ENCODE measurements at places on chromosomes 13 and 19.

DNA sequence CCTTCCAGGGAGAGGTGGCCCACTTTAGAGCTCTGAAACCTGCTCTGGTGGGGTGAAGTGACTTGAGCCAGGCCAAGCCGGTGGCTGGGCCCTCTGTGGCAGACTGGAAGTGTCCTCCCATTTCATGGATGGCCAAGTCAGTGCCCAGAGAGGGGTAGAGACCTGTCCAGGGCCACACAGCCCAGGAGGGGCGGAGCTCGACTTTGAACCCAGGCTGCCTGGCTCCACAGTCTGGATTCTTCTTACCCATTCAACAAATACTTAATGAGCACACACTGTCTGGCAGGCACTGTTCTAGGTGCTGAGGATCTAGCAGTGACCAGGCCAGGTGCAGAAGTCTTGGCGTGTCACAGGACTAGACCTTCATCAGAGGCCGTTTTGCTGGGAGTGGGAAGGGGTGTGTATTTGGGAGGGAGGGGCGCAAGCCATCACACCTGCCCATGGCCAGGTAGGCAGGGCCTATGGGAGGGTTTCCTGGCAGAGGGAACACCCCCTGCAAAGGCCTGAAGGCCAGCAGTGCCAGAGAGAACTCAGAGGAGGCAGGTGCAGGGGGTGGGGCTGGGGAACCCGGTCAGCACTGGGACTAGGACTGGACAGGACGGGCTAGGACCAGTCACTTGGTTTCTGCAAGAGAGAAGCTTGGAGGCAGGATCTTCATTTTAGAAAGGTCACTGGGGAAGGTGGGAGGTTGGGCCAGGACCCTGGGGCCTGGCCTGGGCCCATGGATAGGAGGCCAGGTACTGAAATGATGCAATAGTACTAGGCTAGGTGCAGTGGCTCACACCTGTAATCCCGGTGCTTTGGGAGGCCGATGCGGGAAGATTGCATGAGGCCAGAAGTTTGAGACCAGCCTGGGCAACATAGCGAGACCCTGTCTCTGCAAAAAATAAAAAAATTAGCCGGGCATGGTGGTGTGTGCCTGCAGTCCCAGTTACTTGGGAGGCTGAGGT is 31.8 kb downstream of the DNM2 start:
- no peak for DNase-seq

DNA sequence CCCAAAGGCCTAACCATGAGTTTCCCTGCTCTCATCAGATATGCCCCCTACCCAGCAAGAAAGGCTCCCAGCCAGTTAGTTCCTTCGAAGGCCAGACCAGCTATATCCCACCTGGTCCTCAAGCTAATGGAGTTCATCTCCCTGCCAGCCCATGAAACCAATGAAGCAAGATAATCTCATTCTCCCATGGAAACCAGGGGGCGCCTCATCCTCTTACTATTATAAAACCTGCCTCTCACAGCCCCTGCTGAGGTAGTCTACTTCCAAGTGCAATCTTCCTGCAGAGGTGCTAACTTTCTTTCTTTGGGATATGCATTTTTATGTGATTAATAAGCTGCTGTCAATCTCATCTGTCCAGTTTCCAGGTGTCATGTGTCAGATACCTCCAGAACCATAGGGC is 34.0 kb upstream of the ZNF573 start:
- DNase-seq = no peak

GRCh38 chr13:109756778-109757177 is 29.6 kb downstream of the IRS2 start:
- no peak for DNase-seq

GRCh38 chr13:40984668-40985366 is 34.3 kb downstream of the ELF1 start:
- DNase-seq = no peak

GRCh38 chr19:12647490-12648071 is 19.0 kb downstream of the MAN2B1 start:
- DNase-seq = no peak

GRCh38 chr19:51098365-51099046 is 9.7 kb downstream of the CTU1 start:
- no peak for DNase-seq

DNA sequence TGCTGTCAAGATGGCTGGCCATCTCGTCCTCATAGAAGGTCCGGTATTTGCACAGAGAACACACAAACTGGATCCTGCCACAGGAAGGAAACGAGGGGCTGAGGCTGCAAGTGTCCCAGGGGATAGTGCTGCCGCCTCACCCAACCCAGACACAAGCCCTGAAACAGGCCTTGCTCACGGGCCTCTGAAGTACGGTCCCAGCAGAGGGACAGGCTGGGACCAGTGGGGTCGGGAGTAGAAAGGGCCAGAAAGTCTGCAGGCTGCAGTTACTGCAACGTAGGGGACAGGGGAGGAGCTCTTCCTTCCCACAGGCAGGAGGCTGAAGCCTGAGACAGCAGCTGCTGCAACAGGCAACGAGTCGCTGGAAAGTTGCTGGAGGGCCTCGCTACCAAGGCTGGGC is 18.2 kb upstream of the AKAP8 start:
- DNase-seq = no peak

- DNase-seq = no peak
Measured at GRCh38 chr13:67091603-67092002, 138.5 kb downstream of the PCDH9 start.

- no peak for DNase-seq
Measured at GRCh38 chr19:39494661-39495060, 4.1 kb upstream of the DLL3 start.

GRCh38 chr13:73334445-73334844 is 275.6 kb downstream of the KLF5 start:
- DNase-seq = no peak

GRCh38 chr13:23432626-23433025 is 876 bp downstream of the SACS start:
- no peak for DNase-seq

DNA sequence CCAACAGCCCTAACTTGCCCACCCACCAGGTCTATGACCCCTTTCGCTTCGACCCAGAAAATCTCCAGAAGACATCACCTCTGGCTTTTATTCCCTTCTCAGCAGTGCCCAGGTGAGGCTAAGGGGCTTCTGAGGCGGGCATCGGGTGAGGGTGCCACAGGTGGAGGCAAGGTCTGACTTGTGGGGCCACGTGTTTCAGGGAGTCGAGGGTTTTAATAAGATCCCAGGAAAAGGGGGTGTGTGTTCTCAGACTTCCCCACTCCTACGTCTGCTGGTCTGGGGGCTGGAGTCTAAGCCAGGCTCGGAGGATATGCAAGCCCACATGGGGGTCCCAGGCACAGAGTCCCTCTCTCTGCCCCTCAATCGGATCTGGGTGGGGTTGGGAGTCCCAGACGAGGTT is 30.9 kb upstream of the CYP4F8 start:
- DNase-seq = no peak

- no peak for DNase-seq
Measured at GRCh38 chr13:60312851-60313505, 84.0 kb upstream of the TDRD3 start.

DNA sequence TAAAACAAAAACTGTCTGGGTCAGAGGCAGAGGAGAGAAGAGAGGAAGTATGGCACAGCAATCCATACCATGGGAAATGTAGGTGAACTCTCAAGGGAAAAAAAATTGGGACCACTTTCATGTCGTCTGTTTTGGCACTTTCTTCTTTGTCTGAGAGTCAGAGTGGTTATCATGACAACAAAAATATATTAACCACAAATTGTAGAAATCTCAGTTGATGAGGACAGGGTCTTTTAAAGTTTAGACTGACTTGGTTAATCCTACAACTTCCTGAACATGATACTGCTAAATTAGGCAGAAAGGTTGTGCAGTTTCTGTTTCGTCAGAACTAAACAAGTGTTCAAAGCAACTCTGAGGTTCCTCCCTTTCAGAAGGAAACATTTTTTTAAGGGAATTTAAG is 15.2 kb downstream of the KLF5 start:
- no peak for DNase-seq

DNA sequence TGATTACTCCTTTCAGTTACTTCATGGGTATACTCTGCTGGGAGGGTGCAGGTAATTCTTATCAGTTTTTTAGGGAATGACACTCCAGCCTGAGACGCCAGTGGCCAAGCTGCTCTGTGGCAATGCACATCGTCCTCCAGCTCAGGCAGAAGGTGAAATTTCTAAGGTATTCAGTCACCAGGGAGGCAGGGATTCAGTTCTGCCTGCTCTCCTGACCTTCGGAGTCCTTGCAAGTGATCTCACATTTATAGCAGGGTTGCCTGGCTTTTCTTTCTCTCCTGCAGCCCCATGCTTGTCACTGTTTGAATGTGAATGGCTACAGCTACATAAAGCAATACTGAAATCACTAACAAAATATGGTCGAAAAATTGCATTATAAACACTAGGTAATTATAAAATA is 1447.5 kb downstream of the EFNB2 start:
- DNase-seq = no peak

DNA sequence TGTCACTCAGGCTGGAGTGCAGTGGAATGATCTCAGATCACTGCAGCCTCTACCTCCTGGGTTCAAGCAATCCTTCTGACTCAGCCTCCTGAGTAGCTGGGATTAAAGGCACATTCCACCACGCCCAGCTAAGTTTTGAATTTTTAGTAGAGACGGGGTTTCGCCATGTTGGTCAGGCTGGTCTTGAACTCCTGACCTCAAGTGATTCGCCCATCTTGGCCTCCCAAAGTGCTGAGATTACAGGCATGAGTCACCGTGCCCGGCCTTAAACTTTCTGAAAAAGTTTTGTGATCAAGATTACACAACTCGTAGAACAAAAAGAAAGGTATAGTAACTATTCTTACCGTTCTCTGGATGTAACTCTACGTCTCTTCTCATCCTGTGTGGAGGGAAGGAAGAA is 21.2 kb downstream of the DNMT1 start:
- DNase-seq = no peak

GRCh38 chr19:54650108-54650655 is 12.6 kb upstream of the LILRB4 start:
- DNase-seq = no peak

GRCh38 chr19:13989487-13989886 is 16.6 kb downstream of the RFX1 start:
- DNase-seq = no peak

DNA sequence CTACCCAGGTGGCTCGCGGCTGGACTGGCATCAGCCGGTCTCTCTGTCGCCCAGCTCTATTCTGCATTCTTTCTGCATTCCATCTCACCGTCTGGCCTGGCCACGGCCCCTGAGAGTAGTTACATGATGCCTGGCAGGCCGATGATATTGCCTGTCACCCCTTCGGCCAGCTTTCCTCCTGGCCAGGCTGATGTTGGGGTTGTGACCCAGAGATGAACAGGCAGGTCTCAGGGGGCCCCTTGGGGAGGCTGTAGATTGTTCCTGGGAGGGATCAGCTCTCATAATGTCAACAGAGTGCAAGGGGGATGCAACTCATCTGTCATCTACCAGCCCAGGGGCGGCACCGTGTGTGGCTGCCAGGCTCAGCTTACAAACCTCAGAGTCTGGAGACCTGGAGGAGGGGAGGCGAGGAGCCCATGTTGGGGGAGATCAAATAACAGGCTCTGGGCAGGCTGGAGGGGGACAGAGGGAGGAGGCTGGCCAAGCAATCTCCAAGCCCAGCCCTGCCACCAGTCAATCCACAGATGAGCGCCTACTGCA is 13.6 kb upstream of the FBXO17 start:
- DNase-seq = no peak

- DNase-seq = no peak
Measured at GRCh38 chr13:106118050-106118449, 417.4 kb downstream of the EFNB2 start.

GRCh38 chr19:43438291-43439031 is 23.8 kb downstream of the TEX101 start:
- DNase-seq = no peak

DNA sequence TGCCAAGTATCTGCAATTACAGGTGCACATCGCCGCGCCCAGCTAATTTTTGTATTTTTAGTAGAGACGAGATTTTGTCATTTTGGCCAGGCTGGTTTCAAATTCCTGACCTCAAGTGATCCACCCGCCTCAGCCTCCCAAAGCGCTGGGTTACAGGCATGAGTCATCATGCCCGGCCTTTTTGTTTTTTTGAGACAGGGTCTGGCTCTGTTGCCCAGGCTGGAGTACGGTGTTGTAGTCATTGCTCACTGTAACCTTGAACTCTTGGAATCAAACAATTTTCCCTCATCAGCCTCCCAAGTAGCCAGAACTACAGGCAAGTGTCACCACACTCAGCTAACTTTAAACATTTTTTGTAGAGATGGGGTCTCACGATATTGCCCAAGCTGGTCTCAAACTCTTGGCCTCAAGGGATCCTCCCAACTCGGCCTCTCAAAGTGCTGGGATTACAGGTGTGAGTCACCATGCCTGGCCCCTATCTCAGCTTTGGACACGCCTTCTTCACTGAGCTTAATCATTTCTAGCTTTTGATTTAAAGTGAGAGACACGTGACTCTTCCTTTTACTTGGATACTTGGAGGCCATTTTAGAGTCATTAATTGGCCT is 4.0 kb upstream of the IRGC start:
- DNase-seq = no peak

DNA sequence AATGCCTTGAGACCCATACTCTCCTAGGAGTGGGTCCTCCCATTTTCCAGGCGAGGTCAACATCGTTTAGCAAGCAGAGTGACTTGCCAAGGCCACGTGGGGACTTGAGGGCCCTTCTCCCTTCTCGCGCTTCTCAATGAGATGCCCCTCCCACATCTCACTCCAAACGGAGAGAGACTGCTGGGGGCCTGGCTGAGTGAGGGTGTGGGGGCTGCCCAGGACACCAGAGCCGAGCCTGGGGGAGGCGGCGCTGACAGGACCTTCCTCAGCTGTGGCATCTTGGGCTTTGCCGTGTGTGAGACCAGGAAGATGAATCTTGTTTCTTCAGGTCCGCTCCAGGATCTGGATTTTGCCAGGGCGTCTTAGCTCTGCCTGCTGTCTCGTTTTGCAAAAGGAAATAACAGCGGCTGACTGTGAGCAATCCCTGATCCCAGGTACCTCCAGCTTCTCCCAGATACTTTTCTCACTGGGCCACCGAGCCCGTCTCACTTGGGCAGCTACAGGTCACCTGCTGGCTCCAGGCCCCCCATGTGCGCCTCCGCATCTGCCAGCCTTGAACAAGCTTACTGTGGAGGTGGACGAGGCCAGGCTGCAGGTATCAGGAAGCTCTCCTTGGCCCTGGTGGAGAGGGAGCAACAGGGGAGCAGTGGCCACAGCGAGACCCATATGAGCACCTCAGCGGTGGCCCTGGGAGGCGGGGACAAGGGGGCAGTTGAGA is 6.0 kb downstream of the COX6B2 start:
- no peak for DNase-seq

- no peak for DNase-seq
Measured at GRCh38 chr13:88395804-88396203, 724.6 kb downstream of the SLITRK5 start.

Measured in T-helper 9 cell (primary cell).